Naive thymus-derived CD8-positive, alpha-beta T cell (primary cell): ENCODE measurements at places on chromosomes 12 and 14.
A peak's percentile ranks its signal among the peaks of the same experiment; 100 is the strongest.

DNA sequence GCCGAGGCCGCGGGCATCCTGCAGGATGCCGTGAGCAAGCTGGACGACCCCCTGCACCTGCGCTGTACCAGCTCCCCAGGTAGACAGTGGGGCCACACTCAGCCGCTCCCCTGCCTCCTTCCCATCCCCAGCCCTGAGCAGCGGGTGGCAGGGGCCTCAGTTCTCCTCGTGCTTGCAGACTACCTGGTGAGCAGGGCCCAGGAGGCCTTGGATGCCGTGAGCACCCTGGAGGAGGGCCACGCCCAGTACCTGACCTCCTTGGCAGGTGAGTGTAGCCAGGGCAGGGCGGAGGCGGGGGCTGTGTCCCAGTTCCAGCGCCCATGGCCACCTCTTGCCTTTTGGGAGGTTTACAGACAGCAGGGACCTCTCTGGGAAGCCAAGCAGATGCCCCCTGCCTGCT is 22.9 kb downstream of the HIP1R start:
- no peak for DNase-seq

GRCh38 chr12:117294189-117294603 is 67.2 kb downstream of the NOS1 start:
- DNase-seq = no peak

DNA sequence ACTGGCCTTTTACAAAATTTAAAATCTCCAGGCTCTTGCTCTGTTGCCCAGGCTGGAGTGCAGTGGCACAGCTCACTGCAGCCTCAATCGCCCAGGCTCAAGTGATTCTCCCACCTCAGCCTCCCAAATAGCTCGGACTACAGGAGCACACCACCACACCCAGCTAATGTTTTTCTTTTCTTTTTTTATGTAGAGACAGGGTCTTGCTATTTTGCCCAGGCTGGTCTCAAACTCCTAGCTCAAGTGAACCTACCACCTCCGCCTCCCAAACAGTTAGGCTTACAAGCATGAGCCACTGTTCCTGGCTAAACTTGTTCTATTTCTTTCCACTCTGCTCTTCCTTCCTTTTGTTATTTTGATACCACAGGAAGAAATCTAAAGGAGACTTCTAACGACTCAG is 15.2 kb downstream of the SYNJ2BP start:
- DNase-seq = no peak

DNA sequence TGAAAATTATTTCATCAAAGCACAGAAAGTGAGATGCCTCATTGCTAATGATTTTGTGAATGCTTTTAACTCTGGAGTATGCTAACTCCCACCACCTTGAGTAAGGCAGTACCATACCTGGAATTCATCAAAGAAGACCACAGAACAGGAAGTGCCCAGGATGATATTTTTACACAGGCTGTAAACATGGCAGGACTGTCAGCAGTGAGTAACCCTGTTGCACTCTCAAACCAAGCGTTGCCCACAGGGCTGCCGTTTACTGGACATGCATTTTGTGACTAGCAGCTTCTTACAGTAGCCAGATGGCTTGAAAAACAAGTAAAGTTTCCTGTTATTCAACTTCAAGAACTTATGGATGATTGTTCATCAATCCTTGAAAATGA is 42.4 kb downstream of the RALGAPA1 start:
- DNase-seq = no peak

- no peak for DNase-seq
Observed at GRCh38 chr12:129109174-129110001, 256.1 kb downstream of the GLT1D1 start.

- DNase-seq = no peak
Observed at GRCh38 chr12:31728289-31728916, 418 bp downstream of the AMN1 start.

- no peak for DNase-seq
Observed at GRCh38 chr12:70919176-70919575, 1.4 kb downstream of the PTPRR start.

DNA sequence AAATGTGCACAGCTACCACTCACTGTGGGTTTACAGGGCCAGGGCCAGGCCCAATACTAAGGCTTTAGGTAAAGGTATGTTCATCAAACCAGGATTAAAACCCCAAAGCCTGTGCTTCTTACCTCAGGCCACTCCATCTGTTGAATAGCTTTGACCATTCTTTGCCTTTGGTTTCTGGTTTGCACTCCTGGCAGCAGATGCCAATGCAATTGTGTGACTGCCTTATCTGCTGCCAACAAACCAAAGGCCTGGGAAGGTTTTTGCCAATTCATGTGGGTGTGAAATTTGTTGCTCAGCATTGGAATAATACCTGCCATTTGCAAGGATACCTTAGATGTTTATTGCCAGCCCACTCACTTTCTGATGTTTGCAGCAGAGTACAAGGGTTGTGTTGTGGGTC is 221.6 kb downstream of the C12orf75 start:
- DNase-seq = no peak

GRCh38 chr14:89918721-89919120 is 35.8 kb downstream of the EFCAB11 start:
- no peak for DNase-seq

DNA sequence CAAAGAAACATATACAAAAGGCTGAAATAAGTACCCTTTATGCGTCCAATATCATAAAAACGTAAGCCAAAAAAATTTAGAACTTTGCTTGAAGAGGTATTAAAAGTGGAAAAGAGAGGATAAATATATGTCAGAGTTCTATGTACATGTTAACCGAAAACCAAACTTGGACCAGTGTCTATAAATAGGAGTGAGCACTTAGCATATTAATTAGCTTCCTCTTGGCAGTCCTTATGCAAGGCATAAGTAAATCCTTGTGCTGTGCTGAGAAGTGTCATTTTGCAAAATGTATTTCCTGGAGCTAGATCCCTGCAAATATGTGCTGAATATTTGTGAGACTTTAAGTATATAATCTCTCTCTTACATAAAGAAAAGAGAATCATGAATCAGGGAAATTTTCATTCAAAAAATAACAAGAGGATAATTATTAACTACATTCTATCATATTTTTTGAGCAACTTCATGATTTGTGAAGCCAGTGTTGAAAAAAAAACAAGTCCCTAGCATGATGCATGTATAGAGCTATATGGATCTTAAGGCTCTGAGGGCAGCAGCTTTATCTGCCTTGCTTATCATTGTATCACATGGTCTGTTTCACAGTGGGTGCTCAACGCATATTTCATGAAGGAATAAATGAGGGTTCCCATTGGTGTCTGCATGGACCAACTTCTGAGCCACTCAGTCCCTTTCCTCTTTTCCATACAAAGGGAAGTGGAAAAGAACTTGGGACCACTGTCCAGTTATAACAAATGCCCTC is 326.1 kb downstream of the PDZRN4 start:
- DNase-seq = no peak

- DNase-seq = no peak
Observed at GRCh38 chr12:49808686-49809380, 19.4 kb downstream of the NCKAP5L start.

DNA sequence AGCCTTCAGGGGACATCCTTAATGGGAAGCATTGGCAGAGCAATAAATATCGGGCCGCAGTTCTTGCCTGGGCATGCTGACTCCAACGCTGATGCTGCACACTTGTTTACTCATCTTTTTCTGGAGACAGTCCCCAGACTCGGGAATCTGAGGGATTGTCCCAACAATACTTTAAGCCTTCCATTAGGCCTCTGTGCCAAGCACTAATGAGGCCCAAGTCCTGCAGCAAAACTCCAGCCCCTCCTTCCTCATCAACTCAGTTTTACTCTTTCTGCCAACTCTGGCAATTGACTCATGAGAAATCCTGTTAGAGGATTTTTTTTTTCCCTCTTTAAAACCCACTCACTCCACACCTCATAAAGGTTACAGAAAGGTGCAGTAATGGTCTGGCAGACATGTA is 233.4 kb upstream of the PELI2 start:
- DNase-seq = no peak

- DNase-seq = no peak
Observed at GRCh38 chr12:123713823-123714585, 1.9 kb downstream of the ATP6V0A2 start.

- DNase-seq = no peak
Observed at GRCh38 chr14:75283833-75284563, 5.4 kb downstream of the FOS start.

GRCh38 chr12:110582276-110583136 is 612 bp downstream of the PPTC7 start:
- DNase-seq = peak; percentile 49

DNA sequence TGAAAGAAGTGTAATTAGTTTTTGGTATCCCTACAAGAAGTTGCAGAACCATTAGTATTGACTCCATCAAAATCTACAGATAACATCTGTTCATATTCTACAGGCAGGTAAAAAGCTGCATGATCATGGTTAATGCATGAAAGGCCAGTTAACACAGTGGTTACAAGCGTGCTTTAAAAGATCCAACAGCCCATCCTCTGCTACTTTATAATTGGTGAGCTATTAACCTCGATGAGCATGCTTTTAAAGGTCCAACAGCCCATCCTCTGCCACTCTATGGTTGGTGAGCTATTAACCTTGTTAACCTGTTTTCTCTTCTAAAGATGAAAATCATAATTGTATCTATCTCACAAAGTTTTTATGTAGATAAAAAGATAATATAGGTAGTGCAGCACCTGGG is 289.3 kb downstream of the DUSP6 start:
- DNase-seq = no peak

GRCh38 chr12:1185460-1186182 is 194.6 kb downstream of the ERC1 start:
- DNase-seq = no peak

DNA sequence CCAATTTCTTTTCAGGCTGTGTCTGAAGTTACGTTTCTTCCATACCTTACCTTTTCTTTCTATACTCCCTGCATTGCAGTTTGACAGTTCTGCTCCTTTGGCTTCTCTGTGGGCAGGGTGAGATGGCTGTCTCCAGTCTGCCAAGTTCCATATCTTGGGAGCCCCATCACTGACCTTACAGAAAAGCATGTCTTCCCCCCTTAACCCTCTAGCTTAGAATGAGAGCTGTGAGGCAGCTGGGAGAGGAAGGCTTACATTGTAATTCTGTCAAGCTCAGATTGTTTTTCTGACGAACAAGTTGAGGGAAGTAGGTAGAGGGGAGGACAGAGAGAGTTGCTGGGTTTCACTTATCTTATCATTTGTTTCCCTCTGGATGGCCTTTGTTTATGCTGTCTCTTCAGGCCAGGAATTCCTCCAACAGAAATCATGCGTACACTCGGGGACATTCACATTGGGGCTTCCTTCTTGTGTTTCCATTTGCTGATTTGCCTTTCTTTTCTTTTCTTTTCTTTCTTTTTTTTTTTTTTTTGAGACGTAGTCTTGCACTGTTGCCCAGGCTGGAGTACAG is 9.3 kb downstream of the DAAM1 start:
- no peak for DNase-seq

GRCh38 chr14:50059763-50060616 is 56.4 kb downstream of the VCPKMT start:
- DNase-seq = no peak

GRCh38 chr12:68745376-68745903 is 536 bp upstream of the SLC35E3 start:
- no peak for DNase-seq

- DNase-seq = no peak
Observed at GRCh38 chr12:94427501-94428381, 31.9 kb downstream of the CEP83 start.

DNA sequence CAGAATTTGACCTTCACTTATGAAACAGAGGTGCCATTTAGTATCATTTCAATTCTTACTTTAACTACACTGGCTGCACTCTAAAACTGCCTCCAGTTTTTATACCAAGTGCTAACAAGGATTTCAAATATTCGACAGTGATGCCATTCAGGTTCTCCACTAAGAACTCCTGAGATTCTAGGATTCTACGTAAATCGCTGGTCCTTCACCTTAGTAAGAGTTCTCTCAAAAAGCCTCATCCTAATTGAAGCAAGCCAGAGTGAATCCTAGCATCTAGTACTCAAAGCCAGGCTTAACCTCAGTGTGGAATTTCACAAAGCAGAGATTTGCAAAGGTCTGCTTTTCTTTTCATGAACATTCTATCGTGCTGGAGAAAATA is 3.5 kb downstream of the SLC38A2 start:
- no peak for DNase-seq

DNA sequence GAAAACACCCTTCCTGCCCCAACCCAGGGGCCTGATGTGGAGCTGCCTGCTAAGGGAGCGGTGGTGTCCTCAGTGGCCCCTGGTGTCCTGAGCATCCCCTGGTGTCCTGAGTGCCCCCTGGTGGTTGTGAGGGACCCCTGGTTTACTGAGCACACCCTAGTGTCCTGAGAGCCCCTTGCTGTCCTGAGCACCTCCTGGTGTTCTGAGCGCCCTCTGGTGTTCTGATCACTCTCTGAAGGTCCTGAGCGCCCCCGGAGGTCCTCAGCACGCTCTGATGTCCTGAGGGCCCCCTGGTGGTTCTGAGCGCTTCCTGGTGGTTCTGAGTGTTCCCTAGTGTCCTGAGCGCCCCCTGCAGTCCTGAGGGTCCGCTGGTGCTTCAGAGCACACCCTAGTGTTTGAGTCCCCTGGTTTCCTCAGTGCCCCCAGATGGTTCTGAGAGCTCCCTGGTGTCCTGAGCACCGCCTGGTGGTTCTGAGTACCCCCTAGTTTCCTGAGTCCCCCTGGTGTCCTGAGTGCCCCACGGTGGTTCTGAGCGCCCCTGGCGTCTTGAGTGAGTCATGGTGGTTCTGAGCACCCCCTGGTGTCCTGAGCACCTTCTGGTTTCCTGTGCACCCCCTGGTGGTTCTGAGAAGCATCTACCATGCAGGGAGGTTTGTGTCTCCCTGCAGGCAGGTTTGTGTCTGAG is 1004.2 kb downstream of the TMEM121 start:
- DNase-seq = peak; percentile 11

DNA sequence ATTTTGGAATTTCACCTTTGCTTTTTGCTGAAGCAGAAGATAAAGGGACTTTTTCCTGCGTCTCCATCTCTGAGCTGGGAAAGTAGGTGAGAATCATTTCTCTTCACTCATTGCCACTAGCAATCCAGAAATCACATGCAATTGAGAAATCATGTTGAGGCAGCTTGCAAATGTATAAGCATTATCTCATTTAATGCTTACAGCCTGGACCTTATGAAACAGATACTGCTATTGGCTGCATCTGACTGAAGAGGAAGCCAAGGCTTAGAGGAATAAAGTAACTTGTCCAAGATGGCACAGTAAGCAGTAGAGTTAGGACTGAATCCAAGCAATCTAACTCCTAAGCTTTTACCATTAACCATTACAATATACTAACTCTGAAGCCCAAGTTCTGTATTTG is 122.4 kb downstream of the FIGNL2 start:
- no peak for DNase-seq

DNA sequence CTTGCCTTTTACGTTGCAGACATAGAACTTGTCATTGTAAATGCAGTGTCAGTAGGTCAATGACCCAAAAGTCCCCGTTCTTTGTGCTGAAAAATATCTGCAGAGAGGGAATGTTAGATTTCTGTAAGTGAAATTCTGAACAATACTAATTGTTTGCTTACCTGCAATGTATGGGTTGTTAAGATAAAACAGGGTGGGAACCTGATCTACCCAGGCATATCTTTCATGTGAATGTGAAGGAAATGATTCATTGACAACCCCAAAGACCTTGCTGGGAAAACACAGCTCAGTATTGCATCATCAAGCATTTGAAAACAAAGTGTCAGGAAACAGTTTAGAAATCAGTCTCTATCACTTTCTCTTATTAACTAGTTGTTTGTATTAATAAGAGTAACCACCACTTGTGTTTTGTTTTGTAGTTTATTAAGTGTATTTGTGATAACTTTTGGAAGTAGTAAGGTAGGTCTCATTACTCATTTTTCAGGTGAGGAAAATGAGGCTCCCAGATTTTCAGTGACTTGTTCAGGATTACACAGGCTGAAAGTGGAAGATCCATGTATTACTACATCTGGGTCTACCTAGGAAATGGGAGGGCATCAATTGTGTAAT is 57.9 kb upstream of the SLC38A2 start:
- DNase-seq = no peak

- no peak for DNase-seq
Observed at GRCh38 chr12:13379531-13380188, 183.1 kb downstream of the EMP1 start.
